ENCODE measurements at places on chromosomes 3 and 15.
A peak's percentile ranks its signal among the peaks of the same experiment; 100 is the strongest.

DNA sequence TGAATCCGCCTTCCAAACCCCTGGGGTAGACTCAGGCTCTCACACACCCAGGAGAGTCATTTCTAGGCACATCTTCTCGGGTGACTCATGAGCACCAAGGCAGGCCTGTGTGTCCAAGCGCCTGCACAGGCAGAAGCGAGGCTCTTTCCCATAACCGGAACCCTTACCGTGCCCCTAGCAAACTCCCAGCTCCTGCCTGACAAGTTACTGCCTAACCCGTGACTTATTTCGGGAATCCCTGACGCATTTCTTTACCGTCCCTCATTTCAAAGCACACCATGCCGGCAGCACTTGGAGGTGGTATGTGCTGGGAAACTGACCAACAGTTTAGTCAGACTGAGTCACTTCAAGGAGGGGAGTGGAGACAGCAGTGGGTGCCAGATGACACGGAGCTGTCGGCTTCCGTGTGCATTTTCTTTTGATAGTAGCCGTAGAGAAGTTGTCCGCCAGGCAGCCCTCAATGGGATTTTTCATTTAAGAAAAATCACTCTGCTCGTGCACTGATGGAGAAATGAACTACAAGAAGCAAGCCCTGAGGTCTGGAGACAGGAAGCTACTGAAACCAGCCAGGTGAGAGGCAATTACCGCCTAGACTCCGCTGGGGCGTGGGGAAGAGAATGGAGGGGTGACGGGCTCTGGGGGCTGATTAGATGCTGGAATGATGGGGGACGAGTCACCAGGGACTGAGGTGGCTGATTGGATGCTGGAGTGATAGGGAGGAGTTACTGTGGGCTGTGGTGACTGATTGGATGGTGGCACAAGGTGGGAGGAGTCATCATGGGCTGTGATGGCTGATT lies 17.3 kb upstream of the HRH1 start:
- no peak for DNase-seq

DNA sequence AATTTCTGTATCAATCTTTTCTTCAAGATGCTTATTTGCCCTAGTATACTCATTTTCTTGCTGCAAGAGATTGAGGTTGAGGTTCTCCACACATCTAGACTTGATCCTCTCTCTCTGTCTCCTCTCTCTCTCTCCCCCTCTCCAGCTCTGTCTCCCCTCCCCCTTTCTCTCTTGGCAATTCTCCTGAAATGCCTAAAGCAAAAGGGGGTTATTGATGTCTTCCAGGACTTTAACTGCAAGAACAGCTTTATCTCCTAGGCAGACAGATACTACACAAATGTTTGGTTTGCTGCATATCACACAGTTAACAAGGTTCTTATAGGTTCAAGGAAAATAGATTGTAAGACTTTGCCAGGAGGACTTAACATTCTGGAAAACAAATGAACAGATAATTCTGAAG lies 52.1 kb downstream of the TMEM212 start:
- no peak for DNase-seq

DNA sequence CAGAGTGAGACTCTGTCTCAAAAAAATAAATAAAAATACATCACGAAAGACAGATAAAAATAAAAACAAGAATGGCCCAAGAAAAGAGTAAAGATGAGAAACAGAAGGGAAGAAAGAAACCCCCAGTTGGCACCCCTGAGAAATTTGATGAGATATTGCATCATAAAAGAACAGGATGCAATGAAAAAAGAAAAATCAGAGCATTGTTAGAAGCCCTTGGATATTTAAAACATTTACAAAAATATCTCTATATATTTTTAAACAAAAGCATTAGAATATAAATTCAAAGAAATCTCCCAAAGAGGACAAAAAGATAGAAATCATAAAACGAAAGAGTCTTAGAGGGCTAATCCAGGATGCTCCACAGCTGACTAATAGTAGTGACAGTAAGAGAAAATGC lies 18.6 kb upstream of the ZBTB38 start:
- no peak for DNase-seq

DNA sequence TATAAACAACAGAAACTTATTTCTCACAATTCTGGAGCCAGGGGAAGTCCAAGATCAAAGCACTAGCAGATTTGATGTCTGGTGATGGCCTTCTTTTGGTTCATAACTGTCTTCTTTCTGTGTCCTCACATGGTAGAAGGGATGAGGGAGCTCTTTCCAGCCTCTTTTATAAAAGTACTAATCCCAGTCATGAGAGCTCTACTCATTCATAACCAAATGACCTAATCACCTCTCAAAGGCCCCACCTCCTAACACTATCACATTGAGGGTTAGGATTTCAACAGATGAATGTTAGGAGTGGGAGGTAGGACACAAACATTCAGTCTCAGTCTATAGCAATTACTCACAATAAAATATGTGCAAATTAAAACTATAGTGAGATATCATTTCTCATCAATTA lies 50.1 kb upstream of the UBE2E2 start:
- no peak for DNase-seq

GRCh38 chr3:127967316-127967715 lies 52.3 kb downstream of the KBTBD12 start:
- DNase-seq: no peak

- DNase-seq: no peak
Observed at GRCh38 chr15:38555686-38556334, 8.8 kb downstream of the RASGRP1 start.

- no peak for DNase-seq
Observed at GRCh38 chr3:10338591-10339353, 17.9 kb upstream of the SEC13 start.

GRCh38 chr3:194083637-194084224 lies 52.2 kb upstream of the HES1 start:
- DNase-seq: no peak

GRCh38 chr15:49718846-49719245 lies 98.0 kb downstream of the DTWD1 start:
- DNase-seq: peak; percentile 5

DNA sequence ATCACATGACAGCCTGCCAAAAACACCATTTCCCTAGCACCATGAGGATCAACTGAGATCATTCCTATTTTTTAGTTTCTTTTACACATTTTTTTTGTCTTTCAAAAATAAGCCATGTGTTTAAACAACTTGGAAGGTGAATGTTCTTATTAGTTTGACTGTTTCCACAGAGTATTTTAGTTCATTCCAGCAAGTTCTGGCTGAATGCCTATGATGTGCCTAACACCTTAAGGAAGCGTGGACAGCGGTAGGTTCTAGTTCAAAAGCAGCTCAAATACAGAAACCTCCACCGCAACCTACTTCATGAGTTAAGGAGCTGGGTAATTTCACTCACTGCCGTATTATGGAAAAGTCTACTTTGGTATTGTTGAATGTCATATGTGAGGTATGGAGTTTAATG lies 101.3 kb upstream of the ADAMTS9 start:
- no peak for DNase-seq

DNA sequence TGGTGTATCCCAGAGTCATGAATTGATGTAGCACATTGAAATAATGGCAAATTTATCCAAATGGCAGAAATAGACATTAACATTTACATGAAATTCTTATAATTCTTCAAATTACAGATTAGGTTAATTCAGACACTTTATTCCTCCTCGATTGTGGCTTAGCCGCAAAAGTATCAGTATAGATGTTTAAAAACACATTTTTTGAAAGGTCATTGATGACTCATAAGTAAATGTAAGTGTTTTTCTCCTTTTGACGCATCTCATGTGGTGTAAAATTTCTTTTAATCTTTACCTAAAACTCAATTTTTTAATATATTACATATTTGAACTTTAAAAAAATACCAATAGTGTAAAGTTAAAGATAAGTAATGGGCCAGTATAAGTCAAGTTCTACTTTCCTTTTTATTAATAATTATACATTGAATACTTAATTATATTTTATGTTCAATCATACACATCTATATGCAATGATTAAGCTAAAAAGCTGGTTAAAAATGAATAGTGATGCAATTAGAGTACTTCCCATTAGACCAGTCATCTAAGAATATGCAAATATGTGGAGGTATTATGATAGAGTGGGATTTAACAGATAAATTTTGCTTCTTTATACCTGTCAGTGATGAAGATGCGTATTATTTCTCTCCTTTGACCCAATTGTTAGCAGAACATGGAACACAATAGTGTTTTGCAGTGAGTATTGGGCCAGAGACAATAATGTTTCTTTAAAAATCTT lies 678.1 kb upstream of the DPPA4 start:
- no peak for DNase-seq
